Inflammatory macrophage (primary cell): ENCODE measurements at places on chromosomes 4 and X.

DNA sequence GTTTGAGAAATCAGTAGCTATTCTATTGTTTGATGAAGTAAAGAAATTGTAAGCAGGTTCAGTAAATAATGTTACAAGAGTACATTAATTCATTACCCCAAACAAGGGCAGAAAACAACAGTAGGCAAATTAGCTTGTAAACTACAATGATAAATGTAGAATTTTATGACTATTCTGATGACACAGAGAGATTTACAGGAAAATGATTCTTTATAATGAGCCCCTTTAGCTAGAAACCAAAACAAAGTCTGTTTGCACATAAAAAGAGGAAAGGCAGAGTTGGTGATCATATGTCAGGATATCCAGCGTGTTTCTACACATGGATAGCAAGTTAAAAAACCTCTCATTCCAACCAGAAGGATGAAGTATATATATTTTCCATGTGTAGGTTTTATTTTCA lies 204.8 kb downstream of the CFAP299 start:
- DNase-seq = no peak

DNA sequence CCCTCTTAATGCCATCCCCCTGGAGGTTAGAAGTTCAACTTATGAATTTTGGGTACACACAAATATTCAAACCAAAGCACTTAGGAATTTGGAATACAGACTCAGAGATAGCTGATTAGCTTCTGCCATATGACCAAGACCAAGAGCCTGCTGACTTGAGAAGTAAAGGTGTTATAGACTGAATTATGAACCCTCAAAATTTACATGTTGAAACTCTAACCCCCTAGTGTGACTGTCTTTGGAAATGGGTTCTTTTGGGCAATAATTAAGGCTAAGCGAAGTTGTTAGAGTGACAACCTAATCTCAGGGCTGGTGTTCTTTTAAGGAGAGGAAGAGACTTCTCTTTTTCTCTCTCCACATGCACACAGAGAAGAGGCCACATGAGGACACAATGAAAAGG lies 151.2 kb downstream of the COX18 start:
- no peak for DNase-seq

GRCh38 chrX:134746410-134746785 lies 88.1 kb upstream of the PLAC1 start:
- DNase-seq = no peak

- no peak for DNase-seq
Observed at GRCh38 chrX:32501606-32502005, 709.7 kb downstream of the DMD start.

- DNase-seq = no peak
Observed at GRCh38 chrX:154727871-154728270, 23.0 kb downstream of the GAB3 start.

DNA sequence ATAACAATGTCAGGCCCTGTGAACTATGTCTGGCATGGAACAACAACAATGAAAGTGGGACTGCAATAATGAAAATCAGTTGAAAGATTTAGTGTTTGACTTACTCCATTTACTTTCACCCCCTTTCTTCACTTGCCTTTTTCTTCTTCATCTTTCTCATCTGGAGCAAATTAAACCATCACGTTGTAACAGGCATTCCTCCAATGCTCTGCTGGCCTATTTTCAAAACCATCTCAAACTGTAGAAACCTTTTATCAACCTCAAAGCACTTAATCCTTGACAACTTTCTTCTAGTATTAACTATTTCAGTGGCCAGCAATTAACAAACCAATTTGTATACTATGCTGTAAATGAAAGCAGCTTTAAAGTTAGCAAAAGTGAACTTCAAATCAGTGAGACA lies 8.3 kb downstream of the KLHL13 start:
- no peak for DNase-seq

GRCh38 chrX:78035061-78035460 lies 65.6 kb upstream of the PGAM4 start:
- no peak for DNase-seq

DNA sequence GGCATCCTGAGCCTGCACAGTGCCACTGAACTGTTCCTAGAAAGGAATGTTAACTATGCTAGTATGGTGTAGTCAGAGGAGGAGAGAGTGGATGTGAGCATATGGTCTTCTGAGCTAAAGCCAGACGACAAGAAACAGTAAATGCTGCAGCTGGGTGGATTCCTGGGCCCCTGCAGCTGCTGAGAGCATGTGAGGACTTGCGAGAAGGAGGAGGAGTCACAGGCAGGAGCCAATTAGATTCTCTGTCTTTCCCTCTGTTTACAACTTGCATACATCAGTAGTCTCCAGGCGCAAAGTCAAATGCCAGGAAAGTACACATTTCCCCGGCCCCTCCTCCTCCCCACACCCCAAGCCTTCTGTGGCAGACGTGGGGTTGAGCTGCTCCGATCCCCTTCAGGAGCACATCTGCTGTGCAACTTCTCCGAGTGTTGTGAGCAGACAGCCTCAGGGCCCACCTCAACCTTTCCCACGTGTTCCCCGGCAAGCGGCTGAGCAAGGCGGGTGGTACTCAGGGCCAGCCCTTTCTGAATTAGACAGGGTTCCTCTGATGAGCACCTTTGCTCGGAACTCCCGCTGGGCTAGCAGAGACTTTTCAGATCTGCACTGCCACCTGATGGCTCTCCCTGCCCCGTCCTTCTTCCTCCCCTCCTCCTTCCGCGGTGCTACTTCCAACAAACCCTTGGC lies 108.7 kb upstream of the ATP6AP2 start:
- no peak for DNase-seq

DNA sequence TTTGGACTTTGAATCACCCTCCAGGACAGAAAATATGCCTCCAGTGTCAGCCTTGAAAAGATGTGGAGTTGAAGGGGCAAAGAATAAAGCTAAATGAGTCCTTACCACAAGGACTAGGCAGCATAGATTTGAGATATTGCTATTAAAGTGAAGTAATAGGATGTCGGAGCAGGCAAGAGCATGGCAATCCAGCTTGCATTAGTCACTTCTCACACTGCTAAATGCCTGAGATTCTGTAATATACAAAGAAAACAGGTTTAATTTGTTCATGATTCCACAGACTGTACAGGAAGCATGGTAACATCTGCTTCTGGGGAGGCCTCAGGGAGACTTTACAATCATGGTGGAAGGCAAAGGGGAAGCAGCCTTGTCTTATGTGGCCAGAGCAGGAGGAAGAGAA lies 109.8 kb upstream of the PCDH7 start:
- DNase-seq = no peak

GRCh38 chr4:121913667-121914066 lies 38.2 kb downstream of the TRPC3 start:
- no peak for DNase-seq

- no peak for DNase-seq
Observed at GRCh38 chr4:39166177-39166576, 16.2 kb upstream of the WDR19 start.

GRCh38 chr4:68569466-68570121 lies 6.5 kb downstream of the UGT2B17 start:
- no peak for DNase-seq
